ENCODE measurements at places on chromosomes 5 and 9. TPM values are rescaled to one million over a fixed set of nuclear protein-coding genes. Genes with fewer than 3 reads are reported as not detected.

The STOML2 gene
- total RNA-seq: 149 TPM

The PCDHGB6 gene
- 4.9 TPM for total RNA-seq

DNA sequence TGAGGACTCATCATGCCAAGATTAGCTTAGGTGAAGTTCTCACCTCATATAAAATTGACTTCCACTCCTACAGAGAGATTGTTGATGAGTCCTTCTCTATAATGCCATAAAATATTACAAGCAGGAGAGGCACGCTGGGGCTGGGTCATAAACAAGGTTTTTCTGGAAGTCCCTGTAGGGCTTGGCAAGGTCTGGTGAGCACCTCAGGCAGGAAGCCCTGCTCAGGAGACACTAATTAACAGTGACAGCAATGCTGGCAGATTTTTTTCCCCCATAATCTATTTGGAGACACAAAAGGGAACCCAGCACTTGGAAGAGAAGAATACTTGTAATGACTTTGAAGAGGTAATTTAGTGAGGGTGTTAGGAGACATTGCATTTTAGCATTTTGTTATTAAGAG is 118.7 kb downstream of the DIRAS2 start:
- no peaks in the 10 kb centered on the region for H3K27me3 ChIP-seq
- no peak for DNase-seq
- H3K36me3 ChIP-seq: no peaks in the 10 kb centered on the region
- H3K4me3 ChIP-seq: no peak overlapping the region
- H3K27ac ChIP-seq: no peak overlapping the region

- H3K36me3 ChIP-seq: no peaks in the 10 kb centered on the region
- no peak for DNase-seq
- no peak overlapping the region for H3K4me3 ChIP-seq
- no peaks in the 10 kb centered on the region for H3K27me3 ChIP-seq
- H3K4me1 ChIP-seq: peaks cover 9% of the 10 kb centered on the region
- H3K27ac ChIP-seq: no peak overlapping the region
These were observed 29.6 kb upstream of the UBAC1 start for GRCh38 chr9:135990468-135991429.

DNA sequence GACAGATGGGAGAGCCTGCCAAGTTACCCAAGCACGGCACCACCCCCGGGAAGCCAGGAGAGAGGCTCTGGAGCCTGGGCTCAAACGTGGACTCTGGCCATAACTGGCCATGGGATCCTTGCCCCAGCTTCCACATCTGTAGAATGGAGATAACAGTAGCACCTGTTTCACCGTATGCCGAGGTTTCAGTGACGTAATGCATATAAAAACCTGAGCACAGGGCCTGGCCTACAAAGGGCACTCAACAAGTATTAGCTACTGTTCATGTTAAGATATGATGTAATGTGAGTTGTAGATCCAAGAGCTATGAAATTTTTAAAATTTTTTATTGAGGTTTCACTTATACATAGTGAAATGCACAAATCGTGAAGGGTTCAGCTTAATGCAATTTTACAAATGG is 82.2 kb upstream of the BARHL1 start:
- H3K27ac ChIP-seq: no peak overlapping the region
- DNase-seq: no peak
- H3K4me3 ChIP-seq: no peak overlapping the region
- peaks cover 70% of the 10 kb centered on the region for H3K27me3 ChIP-seq
- no peaks in the 10 kb centered on the region for H3K36me3 ChIP-seq
- peaks cover 8% of the 10 kb centered on the region for H3K4me1 ChIP-seq

DNA sequence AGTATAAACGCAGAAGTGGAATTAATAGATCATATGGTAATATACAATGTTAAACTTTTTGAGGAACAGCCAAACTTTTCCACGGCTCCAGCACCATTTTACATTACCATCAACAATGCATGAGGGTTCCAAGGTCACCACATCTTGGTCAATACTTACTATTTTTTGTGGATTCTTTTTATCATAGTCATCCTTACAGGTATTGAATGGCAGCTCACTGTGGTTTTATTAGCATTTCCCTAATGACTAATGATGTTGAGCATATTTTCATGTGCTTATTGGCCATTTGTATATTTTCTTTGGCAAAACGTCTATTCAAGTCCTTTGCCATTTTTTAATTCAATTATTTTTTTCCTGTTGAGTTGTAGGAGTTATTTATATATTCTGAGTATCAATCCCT is 14.1 kb upstream of the RAPGEF6 start:
- peaks cover 34% of the 10 kb centered on the region for H3K36me3 ChIP-seq
- no peak for DNase-seq
- no peak overlapping the region for H3K27ac ChIP-seq
- H3K27me3 ChIP-seq: no peaks in the 10 kb centered on the region
- H3K4me3 ChIP-seq: no peak overlapping the region
- H3K4me1 ChIP-seq: no peaks in the 10 kb centered on the region

The FSD1L gene
- 6.3 TPM for total RNA-seq

The TAF11L3 gene
- not detected for total RNA-seq

DNA sequence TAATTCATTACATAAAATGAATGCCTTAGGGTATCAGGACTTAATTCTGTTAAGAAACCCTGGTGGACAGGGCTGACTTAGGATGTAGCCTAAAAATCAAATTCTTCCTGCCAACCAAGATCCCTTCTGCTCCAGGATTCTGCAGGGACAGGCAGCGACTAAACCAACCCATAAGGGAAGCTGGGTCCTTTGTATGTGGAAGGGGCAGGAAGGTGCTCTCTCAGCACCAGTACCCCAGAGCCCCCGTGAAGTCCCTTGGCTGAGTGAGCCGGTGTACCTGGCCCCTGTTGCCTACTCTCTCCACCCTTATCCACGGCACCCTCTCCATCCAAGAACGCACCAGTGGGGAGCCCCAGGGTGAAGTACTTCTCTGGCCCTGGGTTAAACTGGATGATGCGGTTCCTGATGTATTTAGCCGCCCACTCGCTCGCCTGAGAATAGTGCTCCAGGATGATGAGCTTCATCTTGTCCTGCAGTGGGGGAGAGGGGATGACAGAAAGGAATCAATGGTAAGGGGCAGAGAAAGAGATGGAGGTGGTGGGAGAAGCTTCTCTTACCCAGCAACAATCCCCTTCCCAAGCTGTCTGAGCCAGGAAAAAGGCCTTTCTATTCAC is 1.1 kb downstream of the GNPDA1 start:
- peaks cover 23% of the 10 kb centered on the region for H3K4me1 ChIP-seq
- peaks cover 4% of the 10 kb centered on the region for H3K36me3 ChIP-seq
- peak overlapping the region; percentile 90 for H3K4me3 ChIP-seq
- no peaks in the 10 kb centered on the region for H3K27me3 ChIP-seq
- DNase-seq: no peak
- H3K27ac ChIP-seq: peak overlapping the region; percentile 64

- peaks cover 48% of the 10 kb centered on the region for H3K4me1 ChIP-seq
- no peak for DNase-seq
- H3K36me3 ChIP-seq: no peaks in the 10 kb centered on the region
- H3K4me3 ChIP-seq: no peak overlapping the region
These were observed 196.4 kb downstream of the EFNA5 start for GRCh38 chr5:107474361-107474715.

The SETX gene
- total RNA-seq: 43.3 TPM

- H3K4me3 ChIP-seq: no peak overlapping the region
- H3K27ac ChIP-seq: no peak overlapping the region
These were observed 1093.3 kb upstream of the CDH6 start for GRCh38 chr5:30100148-30100713.

DNA sequence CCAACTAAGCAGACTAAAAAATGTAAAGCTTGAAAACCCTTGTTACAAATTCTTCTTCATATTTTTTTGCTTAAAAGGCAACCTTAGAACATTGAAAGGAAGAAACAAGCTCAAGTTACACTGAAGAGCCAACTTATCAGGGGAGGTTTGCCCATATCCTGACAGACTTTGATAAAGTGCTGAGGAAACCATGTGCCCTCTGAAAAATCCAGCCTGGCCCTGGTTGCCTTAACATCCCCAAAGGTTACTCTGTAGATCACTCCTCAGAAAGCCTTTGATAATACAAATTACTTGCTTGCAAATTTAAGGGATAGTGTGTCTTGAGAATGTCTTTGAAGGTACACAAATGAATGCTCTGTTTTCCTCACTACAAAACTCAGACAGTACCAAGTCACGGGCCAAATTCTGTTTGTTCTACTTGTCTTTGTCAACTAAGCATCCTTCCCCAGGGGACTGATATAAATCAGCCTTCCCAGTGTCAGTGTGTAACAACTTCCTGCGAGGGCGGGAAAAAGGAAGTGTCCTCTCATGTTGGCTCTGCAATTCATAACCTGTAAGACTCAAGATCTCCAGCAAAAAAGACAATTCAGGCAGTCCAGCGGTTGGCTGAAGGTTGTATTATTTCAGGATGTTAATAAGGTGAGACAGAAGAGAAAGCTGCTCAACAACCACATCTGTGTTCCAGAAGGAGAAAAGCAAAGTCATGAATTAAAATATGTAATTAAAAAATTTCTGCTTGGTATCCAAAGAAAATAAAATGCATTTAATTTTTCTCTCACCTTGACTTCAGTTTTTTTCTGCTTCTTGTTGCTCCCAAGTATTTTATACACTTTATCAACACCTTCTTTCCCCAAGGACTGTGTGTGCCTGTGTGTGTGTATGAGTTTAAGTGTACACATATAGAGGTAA is 199.9 kb downstream of the PIK3R1 start:
- H3K27ac ChIP-seq: peak overlapping the region; percentile 3
- no peak overlapping the region for H3K4me3 ChIP-seq

- H3K4me3 ChIP-seq: no peak overlapping the region
- H3K27ac ChIP-seq: peak overlapping the region; percentile 63
- H3K36me3 ChIP-seq: no peaks in the 10 kb centered on the region
- H3K27me3 ChIP-seq: no peaks in the 10 kb centered on the region
- DNase-seq: no peak
- peaks cover 17% of the 10 kb centered on the region for H3K4me1 ChIP-seq
These were observed 11.4 kb upstream of the DUSP1 start for GRCh38 chr5:172782169-172783039.

The GPX3 gene
- total RNA-seq: 19.7 TPM

The NINJ1 gene
- 19.4 TPM for total RNA-seq

GRCh38 chr5:100803397-100803796 is 99.7 kb downstream of the ST8SIA4 start:
- no peak overlapping the region for H3K4me3 ChIP-seq
- DNase-seq: no peak
- H3K36me3 ChIP-seq: no peaks in the 10 kb centered on the region
- no peaks in the 10 kb centered on the region for H3K27me3 ChIP-seq
- no peak overlapping the region for H3K27ac ChIP-seq

DNA sequence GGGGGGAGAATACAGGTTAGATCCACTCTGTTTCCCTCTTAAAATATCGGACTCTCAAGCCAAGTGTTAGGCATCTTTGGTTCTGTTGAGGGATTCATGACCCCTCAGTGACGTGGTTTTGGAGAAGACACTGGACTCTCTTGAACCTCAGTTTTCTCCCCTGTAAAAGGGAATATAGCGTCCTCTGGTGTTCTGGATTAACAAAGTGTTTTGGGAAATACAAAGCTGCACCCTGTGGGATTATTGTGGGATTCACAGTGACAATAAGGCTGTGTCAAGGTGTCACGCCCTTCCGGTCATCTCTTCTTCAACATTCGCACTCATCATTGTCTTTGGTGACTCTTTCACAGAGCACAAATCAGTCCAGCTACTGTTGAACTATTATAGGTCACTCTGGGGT is 139.0 kb downstream of the IRX1 start:
- no peaks in the 10 kb centered on the region for H3K36me3 ChIP-seq
- peaks cover 3% of the 10 kb centered on the region for H3K4me1 ChIP-seq
- H3K27me3 ChIP-seq: peaks cover 23% of the 10 kb centered on the region
- no peak overlapping the region for H3K4me3 ChIP-seq

DNA sequence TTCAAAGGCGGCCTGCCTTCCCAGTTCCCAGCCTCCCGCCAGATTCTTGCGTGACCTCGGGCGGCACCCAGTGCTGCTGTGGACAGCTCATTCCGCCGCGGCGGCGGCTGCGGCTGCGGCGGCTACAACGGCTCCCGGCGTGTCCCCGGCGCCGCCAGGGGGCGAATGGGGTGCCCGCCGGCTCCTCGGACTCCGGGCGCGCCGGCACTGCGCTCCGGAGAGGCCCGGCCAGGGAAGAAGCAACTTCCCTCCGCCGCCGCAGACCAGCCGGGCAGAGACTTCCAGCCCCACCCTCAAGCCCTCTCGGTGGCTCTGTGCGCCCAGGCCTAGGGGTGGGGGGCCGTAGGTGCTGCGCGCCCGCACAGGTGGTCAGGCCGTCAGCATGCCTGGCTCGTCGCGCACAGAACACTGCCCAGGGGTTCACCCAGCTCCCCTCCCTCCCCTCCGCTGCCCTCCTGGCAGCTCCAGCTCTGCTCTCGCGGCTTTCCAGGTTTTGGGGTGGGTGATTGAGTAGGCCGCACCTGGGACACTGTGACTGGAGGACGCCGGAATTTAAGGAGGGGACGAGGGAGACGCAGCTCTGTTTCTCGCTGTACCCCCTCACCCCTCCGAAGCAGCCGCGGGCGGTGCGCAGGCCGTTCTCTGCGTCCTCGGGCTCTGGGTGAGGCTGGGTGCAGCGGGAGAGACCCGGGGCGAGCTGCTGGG is 20.2 kb downstream of the IGIP start:
- H3K4me3 ChIP-seq: peak overlapping the region; percentile 81
- no peaks in the 10 kb centered on the region for H3K36me3 ChIP-seq
- peaks cover 8% of the 10 kb centered on the region for H3K4me1 ChIP-seq
- peak; percentile 83 for DNase-seq

The PCDHAC2 gene
- 2.7 TPM for total RNA-seq
